ENCODE measurements at places on chromosomes 2 and 18. TPM values are rescaled to one million over a fixed set of nuclear protein-coding genes. Genes with fewer than 3 reads are reported as not detected.

- no peaks in the 10 kb centered on the region for H3K27me3 ChIP-seq
- no peaks in the 10 kb centered on the region for H3K36me3 ChIP-seq
- H3K4me3 ChIP-seq, result peak within 1 kb of the TSS; percentile 60
- peaks cover 16% of the 10 kb centered on the region for H3K4me1 ChIP-seq
- DNase-seq, result no peak
Observed at GRCh38 chr2:102355526-102356380, at the start of gene IL18R1. TSS of gene IL18R1 (plus strand) at chr2:102355796. CDS start at chr2:102362661, 6,865 bp downstream.

GRCh38 chr2:73611193-73611592 lies 31.0 kb downstream of the NAT8 start:
- no peak overlapping the region for H3K4me3 ChIP-seq
- no peak overlapping the region for H3K27ac ChIP-seq
- DNase-seq, result no peak
- no peaks in the 10 kb centered on the region for H3K27me3 ChIP-seq
- no peaks in the 10 kb centered on the region for H3K4me1 ChIP-seq

- no peak overlapping the region for H3K4me3 ChIP-seq
- no peak overlapping the region for H3K27ac ChIP-seq
- DNase-seq, result no peak
- H3K27me3 ChIP-seq, result no peaks in the 10 kb centered on the region
Observed at GRCh38 chr2:54763636-54764291, 40.3 kb downstream of the EML6 start.

GRCh38 chr18:26376105-26376504 lies 149.9 kb downstream of the TAF4B start:
- no peaks in the 10 kb centered on the region for H3K4me1 ChIP-seq
- no peak for DNase-seq
- H3K36me3 ChIP-seq, result no peaks in the 10 kb centered on the region
- no peak overlapping the region for H3K27ac ChIP-seq

- H3K4me1 ChIP-seq, result peaks cover 31% of the 10 kb centered on the region
- H3K27ac ChIP-seq, result no peak overlapping the region
- peak overlapping the region; percentile 48 for H3K4me3 ChIP-seq
- peaks cover 32% of the 10 kb centered on the region for H3K27me3 ChIP-seq
- no peak for DNase-seq
Observed at GRCh38 chr2:27303093-27304025, 4.9 kb downstream of the UCN start.

DNA sequence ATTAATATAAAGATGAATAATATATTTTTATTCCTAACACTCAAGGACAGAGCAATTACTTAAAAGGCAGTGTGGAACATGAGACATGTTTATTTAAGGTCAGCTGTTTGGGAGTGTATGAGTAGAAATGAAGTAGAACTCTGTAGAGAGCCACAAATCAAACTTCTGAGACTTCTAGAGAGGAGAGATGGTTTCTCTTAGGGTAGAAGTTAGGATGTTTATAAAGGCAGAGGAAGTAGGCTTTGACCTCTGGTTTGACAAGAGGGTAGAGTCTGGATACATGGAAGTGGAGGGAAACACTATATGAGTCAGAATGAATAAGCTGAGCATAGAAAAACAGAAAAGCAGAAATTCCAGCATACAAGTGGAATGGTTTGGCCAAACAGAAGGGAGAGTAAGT lies 262.1 kb upstream of the KLHL14 start:
- DNase-seq, result no peak
- no peaks in the 10 kb centered on the region for H3K4me1 ChIP-seq
- H3K27ac ChIP-seq, result no peak overlapping the region
- no peaks in the 10 kb centered on the region for H3K27me3 ChIP-seq
- no peak overlapping the region for H3K4me3 ChIP-seq
- H3K36me3 ChIP-seq, result no peaks in the 10 kb centered on the region

GRCh38 chr2:53859206-53860181 lies at the start of gene GPR75:
TSS of gene GPR75 (minus strand) at chr2:53859967. CDS start at chr2:53854756, 5,211 bp downstream.
- H3K36me3 ChIP-seq, result peaks cover 11% of the 10 kb centered on the region
- H3K4me3 ChIP-seq, result peak within 1 kb of the TSS; percentile 48
- no peaks in the 10 kb centered on the region for H3K27me3 ChIP-seq
- DNase-seq, result no peak
- peaks cover 26% of the 10 kb centered on the region for H3K4me1 ChIP-seq

GRCh38 chr2:75142081-75142480 lies 57.2 kb downstream of the TACR1 start:
- H3K4me3 ChIP-seq, result no peak overlapping the region
- no peaks in the 10 kb centered on the region for H3K27me3 ChIP-seq
- H3K36me3 ChIP-seq, result no peaks in the 10 kb centered on the region
- DNase-seq, result peak; percentile 70
- H3K4me1 ChIP-seq, result peaks cover 4% of the 10 kb centered on the region

- DNase-seq, result no peak
- H3K27me3 ChIP-seq, result no peaks in the 10 kb centered on the region
- no peak overlapping the region for H3K27ac ChIP-seq
- peaks cover 43% of the 10 kb centered on the region for H3K4me1 ChIP-seq
- no peak overlapping the region for H3K4me3 ChIP-seq
Observed at GRCh38 chr2:156430980-156431358, 5.2 kb upstream of the GPD2 start.

- H3K4me1 ChIP-seq, result peaks cover 24% of the 10 kb centered on the region
- no peak for DNase-seq
- H3K36me3 ChIP-seq, result no peaks in the 10 kb centered on the region
- H3K27ac ChIP-seq, result no peak overlapping the region
- H3K27me3 ChIP-seq, result no peaks in the 10 kb centered on the region
- H3K4me3 ChIP-seq, result no peak overlapping the region
Observed at GRCh38 chr2:160630801-160631590, 137.4 kb upstream of the RBMS1 start.

- no peaks in the 10 kb centered on the region for H3K27me3 ChIP-seq
- DNase-seq, result no peak
- H3K4me3 ChIP-seq, result no peak overlapping the region
- no peak overlapping the region for H3K27ac ChIP-seq
- no peaks in the 10 kb centered on the region for H3K36me3 ChIP-seq
- H3K4me1 ChIP-seq, result no peaks in the 10 kb centered on the region
Observed at GRCh38 chr18:55879331-55879730, 291.3 kb upstream of the TCF4 start.

DNA sequence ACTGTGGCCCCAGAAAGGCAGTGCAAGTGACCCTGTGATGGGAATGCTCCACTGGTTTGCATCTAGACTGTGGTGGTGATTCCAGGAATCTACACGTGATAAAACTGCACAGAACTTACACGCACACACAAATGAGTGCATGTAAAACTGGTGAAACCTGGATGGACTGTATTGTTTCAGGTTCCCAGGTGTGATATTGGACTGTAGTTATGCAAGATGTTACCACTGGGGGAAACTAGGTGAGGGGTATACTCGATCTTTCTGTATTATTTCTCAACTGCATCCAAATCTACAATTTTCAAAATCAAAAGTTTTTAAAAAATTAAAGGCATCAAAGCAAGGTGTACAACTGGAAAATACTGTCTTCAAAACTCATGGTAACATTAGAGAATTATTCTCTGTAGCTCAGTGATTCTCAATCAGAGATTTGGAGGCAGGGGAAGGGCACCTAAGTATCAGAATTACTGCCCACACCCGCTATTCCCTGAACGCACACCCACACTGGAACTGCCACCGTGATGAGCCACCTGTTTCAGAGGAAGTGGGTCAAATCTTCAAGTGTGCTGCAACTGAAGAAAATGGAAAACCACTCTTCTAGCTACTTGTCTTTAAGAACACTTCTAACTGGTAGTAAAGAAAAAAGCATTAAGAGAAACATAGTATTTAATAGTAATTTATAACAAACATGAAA lies 26.7 kb downstream of the PTPN2 start:
- no peak overlapping the region for H3K4me3 ChIP-seq
- H3K4me1 ChIP-seq, result peaks cover 2% of the 10 kb centered on the region
- H3K27ac ChIP-seq, result no peak overlapping the region
- H3K27me3 ChIP-seq, result no peaks in the 10 kb centered on the region
- DNase-seq, result no peak

DNA sequence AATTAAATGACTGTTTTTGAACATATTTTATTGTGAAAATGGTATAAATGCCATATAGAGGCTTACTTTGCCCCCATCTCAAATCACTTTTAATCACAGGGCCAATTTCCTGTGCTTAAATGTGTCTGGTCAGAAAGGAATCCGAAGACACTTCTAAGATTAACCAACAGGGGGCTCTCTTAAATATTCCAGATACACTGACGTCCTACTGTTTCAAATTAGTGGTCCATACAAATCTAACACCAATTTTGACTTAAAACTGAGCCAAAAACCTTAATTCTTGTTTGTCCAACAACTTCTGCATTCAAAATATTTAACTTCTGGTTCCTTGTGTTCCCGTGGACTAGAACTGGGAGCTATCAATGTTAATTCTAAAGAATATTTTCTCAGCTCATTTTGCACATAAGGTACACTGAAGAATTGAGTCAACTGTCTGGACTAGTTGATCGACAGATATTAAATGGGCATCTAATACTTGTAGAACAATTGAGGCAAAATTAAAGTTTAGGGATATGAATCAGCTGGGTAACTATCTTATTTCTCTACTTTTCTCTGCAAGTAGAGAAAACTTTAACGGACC lies 557.5 kb downstream of the ARHGAP15 start:
- no peak overlapping the region for H3K4me3 ChIP-seq
- H3K36me3 ChIP-seq, result no peaks in the 10 kb centered on the region
- no peak for DNase-seq
- no peak overlapping the region for H3K27ac ChIP-seq
- peaks cover 14% of the 10 kb centered on the region for H3K4me1 ChIP-seq

- peak within 1 kb of the TSS; percentile 100 for H3K27ac ChIP-seq
- no peaks in the 10 kb centered on the region for H3K27me3 ChIP-seq
- H3K4me1 ChIP-seq, result peaks cover 35% of the 10 kb centered on the region
- peak within 1 kb of the TSS; percentile 87 for H3K4me3 ChIP-seq
Observed at GRCh38 chr2:148643998-148644882, at the start of gene EPC2. TSS of gene EPC2 (plus strand) at chr2:148644751. CDS start at chr2:148645018, 267 bp downstream.

DNA sequence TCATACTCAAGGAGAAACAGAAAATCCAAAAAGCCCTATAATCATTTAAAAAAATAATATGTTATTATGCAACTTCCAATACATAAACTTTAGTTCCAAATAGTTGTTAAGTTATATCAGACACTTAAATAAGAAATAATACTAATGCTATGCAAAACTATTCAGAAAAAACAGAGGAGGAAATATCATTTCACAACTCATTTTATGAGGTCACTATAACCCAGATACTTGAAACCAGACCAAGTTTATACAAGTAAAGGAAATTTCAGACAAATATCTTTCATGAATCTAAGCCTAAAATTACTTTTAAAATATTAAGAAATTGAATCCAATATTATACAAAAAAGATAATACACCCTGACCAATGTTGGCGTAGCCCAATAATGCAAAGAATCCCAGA lies 260.8 kb downstream of the CD226 start:
- H3K27me3 ChIP-seq, result no peaks in the 10 kb centered on the region
- DNase-seq, result no peak
- H3K4me3 ChIP-seq, result no peak overlapping the region
- no peaks in the 10 kb centered on the region for H3K36me3 ChIP-seq

- no peak within 1 kb of the TSS for H3K27ac ChIP-seq
- H3K4me1 ChIP-seq, result peaks cover 12% of the 10 kb centered on the region
- DNase-seq, result no peak
- peak within 1 kb of the TSS; percentile 32 for H3K4me3 ChIP-seq
Observed at GRCh38 chr2:3594493-3595281, at the start of gene COLEC11. TSS of gene COLEC11 (plus strand) at chr2:3595112. CDS start at chr2:3604341, 9,229 bp downstream.

- no peaks in the 10 kb centered on the region for H3K27me3 ChIP-seq
- H3K4me3 ChIP-seq, result no peak overlapping the region
- no peak overlapping the region for H3K27ac ChIP-seq
Observed at GRCh38 chr18:51614033-51614432, 416.6 kb upstream of the MEX3C start.

DNA sequence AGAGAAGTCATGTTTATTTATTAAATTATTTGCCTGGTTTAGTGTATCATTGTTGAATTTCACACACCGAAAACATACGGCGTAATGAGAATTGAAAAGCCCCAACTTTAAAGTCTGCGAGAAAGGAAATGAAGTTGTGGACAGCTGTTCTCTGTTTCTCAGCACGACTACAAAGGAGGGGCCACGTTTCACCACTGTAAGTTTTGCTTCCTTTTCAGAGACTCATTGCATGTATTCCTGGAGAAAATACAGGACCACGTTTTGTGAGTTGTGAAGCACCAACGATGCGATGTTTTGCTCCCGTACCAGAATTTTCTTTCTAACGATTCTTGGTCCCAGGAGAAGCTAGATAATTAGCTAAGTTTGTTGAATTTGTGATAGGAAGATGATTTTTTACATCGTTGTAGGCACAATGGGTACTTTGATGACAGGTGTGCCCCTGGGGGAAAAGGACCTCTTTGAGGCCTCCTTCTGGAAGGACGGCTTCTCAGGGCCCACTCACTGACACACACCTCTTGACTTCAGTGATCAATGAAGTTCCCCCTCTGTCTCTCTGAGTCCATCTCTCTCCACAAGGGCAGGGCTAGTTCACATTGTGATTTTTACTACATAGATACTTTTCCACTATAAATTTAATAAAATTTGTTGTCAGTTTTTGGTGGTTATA lies 23.7 kb upstream of the ACKR3 start:
- H3K27me3 ChIP-seq, result no peaks in the 10 kb centered on the region
- H3K4me3 ChIP-seq, result no peak overlapping the region
- no peaks in the 10 kb centered on the region for H3K4me1 ChIP-seq

GRCh38 chr2:133360882-133361281 lies 207.4 kb downstream of the NCKAP5 start:
- H3K4me3 ChIP-seq, result no peak overlapping the region
- H3K27me3 ChIP-seq, result no peaks in the 10 kb centered on the region
- H3K36me3 ChIP-seq, result no peaks in the 10 kb centered on the region

DNA sequence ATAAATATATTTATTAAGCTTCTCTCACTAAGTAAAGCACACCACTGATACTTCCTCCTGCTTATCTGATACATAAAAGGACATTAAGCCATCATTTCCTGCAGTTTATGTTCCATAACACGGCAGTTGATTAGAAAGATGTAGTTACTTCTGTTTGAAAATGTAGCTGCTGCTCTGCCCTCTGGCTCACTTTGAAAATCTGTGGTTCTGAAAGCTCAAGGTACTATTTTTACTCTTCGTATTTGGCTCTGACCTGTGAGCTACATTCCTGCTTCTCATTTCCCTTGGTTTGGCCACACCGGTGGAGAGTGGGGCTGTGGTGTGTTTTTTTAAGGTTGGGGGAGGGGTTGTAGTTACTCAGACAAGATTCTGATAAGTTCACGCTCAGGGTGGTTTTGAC lies 12.8 kb upstream of the TTN start:
- H3K27me3 ChIP-seq, result no peaks in the 10 kb centered on the region
- no peak overlapping the region for H3K4me3 ChIP-seq
- H3K27ac ChIP-seq, result no peak overlapping the region
- H3K36me3 ChIP-seq, result no peaks in the 10 kb centered on the region
- H3K4me1 ChIP-seq, result no peaks in the 10 kb centered on the region

GRCh38 chr18:69658685-69659084 lies 258.0 kb downstream of the DOK6 start:
- no peaks in the 10 kb centered on the region for H3K27me3 ChIP-seq
- H3K27ac ChIP-seq, result no peak overlapping the region
- DNase-seq, result no peak
- H3K36me3 ChIP-seq, result no peaks in the 10 kb centered on the region
- H3K4me3 ChIP-seq, result no peak overlapping the region

- no peaks in the 10 kb centered on the region for H3K4me1 ChIP-seq
- H3K27ac ChIP-seq, result no peak overlapping the region
- H3K27me3 ChIP-seq, result no peaks in the 10 kb centered on the region
- H3K36me3 ChIP-seq, result no peaks in the 10 kb centered on the region
Observed at GRCh38 chr2:59390581-59390980, 1149.5 kb upstream of the FANCL start.

- H3K27ac ChIP-seq, result no peak overlapping the region
- H3K27me3 ChIP-seq, result no peaks in the 10 kb centered on the region
- no peak for DNase-seq
- no peaks in the 10 kb centered on the region for H3K4me1 ChIP-seq
Observed at GRCh38 chr2:59733970-59734369, 819.5 kb downstream of the BCL11A start.

TDRD15 gene
- total RNA-seq, result not detected

SGO2 gene
- total RNA-seq, result 1.8 TPM

MATN3 gene
- total RNA-seq, result 0.66 TPM

ACOXL gene
- not detected for total RNA-seq

PCARE gene
- total RNA-seq, result not detected

DPP10 gene
- total RNA-seq, result 6.6 TPM

HOXD13 gene
- total RNA-seq, result not detected
